8988T (cell line): ENCODE measurements at places on chromosomes 2 and 18.

DNA sequence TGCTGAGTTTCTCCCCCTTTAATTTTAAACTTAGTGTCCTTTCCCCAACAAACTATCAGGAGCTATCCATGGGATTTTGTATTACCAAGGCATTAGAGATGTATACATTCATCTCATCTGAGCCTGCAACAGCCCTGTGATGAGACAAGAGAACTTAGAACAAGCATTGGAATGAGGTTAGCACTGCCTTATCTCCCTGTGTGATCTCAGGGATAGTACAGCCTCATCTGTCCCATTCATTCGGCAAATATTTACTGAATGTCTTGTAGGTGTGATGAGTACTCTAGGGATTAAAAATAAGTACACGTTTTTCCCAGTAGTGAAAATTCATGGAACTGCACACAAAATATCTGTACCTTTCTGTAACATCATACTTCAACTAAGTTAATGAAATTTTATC lies 45.6 kb downstream of the PAIP2B start:
- DNase-seq = no peak

GRCh38 chr2:9914384-9915065 lies 37.0 kb upstream of the GRHL1 start:
- DNase-seq = peak; percentile 21

GRCh38 chr2:127563458-127564428 lies 28.3 kb downstream of the MYO7B start:
- no peak for DNase-seq

- DNase-seq = no peak
Observed at GRCh38 chr18:73688851-73689711, 458.6 kb downstream of the FBXO15 start.

DNA sequence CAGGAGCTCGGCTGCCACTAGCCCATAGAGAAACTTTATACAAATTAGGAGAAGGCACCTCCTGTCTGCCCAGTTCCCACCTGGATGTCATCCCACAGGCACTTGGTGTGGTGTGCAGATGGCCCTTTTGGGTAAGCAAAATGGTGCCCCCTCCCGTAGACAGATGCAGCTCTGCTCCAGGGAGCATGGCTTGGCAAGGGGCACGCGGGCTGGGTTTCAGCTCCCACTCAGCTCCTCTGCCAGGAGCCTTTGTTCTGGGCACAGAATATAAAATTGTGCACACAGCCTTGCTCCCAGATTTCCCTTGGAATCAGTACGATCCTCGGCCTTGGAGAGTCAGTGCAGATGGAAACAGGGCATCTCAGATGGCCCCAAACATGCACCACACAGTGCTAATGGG lies 20.3 kb upstream of the KCNF1 start:
- no peak for DNase-seq

DNA sequence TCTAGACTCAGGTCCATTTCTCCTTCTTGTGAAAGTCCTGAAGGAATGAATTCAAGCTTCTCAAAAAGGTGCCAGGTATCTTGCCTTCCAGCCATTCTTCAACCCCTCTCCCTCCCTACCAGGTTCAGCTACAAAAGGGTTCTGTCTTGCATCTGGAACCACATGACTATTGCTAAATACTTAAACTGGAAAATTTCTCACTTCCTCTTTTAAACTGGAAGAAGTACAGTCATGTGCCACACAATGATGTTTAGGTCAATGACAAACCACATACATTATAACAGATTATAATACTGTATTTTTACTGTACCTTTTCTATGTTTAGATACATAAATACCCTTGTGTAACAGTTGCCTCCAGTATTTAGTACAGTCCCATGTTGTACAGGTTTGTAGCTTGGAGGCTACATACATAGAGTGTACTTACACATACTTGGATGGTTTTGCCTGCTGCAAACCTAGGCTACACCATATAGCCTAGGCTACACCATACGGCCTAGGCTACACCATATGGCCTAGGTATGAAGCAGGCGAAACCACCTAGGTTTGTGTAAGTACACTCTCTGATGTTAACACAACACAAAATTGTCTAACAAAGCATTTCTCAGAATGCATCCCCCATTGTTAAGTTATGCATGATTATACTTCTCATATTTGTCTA lies 142.0 kb upstream of the DNMT3A start:
- no peak for DNase-seq

DNA sequence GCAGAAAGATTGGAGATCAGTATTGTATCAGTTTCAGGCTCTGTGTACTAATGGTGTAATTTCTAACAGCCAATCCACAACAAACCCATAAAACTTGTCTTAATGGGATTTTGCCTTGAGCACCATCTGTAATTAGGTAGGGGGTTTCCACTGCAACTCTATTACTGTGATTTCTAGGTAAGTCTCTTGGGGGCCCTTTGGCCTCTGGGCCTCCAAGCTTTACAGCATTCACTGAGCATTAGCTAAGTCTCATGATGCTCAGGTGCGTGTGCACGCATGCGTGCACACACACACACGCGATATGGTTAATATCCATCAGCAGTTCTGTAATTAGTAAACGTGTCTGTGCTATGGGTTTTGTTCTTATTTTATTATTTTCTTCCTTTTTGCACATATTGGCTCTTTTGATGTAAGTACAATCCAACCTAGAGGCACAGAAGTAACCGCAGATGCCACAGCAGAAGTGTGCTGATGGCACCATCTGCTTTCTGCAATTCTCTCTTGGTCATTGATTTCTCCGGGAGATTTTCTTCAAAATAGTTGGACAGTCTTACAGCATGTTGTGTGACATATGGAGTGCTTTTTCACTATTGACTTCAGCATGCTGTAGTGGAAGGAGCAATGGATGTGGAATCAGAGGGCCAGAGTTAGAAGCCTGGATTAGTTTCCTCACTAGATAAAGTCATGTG lies 592.0 kb downstream of the LRRTM4 start:
- no peak for DNase-seq
